ENCODE measurements at places on chromosomes 16 and 17. TPM values are rescaled to one million over a fixed set of nuclear protein-coding genes. Genes with fewer than 3 reads are reported as not detected.

DNA sequence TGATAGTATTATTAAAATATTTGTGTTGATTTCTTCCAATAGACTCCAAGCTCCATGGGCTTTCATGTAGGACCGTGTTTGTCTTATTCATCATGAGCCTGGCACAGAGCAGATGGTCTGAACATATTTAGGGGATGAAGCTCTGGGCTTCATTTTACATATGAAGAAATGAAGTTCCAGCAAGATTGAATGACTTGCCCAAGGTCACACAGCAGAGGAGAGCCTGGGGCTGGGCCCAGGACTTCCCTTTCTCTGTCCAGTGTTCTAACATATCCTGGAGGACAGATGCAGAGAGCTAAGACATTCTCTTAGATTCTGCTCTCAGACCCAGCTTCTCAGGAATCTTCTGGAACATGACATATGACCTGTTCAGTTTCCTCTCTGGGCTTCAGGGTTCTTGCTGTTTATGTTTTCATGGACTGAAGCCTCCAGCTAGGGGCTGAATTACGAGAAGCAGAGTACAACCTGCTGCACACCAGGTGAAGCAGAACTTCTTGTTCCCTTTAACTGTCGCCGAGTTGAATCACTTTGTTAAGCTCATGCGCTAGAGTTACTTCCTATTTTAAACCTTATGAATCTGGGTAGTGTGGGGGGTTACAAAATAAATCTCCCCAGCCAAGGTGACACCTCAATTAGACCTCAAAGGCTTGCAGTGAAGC is 53.6 kb downstream of the GPRC5B start:
- DNase-seq, result peak; percentile 18

DNA sequence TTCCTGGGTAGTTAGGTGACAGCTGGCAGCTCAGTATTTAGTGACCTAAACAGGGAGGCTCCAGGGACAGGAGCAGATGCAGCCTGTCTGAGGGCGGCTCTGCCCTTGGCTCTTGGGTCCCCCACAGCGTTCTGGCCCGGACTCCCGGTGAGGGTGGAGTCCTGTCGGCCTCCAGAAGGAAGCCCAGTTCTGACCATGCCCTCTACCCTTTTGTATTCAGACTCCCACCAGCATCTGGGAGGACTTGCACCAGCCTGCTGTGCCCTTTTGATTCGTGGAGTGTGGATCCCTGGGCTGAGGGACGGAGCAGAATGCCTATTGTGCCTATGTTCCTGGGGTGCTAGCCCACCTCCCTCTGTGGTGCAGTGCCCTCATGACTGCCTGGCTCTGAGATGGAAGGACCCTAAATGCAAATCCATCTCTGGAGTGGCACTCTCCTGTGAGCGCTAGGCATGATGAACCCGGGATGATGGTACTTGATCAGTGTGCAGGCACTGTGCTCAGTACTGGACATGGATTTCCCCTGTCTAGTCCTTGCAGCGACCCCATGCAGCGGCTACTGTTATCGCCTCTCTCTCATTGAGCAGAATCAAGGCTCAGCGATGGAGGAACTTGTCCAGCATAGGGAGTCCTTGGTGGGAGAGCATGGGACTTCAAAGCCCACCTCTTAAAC is 123.1 kb downstream of the SNX29 start:
- no peak for DNase-seq

DNA sequence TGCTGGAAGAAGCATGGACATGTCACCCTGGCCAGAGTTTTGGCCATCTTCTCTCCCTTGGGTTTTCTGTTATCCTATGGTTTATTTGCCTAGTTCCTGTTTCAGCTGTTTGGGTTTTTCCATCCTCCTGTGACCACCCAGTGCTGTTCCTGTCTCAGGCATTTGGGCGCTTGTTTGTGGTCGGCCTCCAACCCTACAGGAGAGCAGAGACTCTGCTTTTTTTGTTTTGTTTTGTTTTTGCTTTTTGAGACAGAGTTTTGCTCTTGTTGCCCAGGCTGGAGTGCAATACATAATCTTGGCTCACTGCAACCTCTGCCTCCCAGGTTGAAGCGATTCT is 3.3 kb upstream of the ZC3H7A start:
- peak; percentile 32 for DNase-seq

GRCh38 chr17:82531431-82531881 is 11.9 kb downstream of the FOXK2 start:
- no peak for DNase-seq

DNA sequence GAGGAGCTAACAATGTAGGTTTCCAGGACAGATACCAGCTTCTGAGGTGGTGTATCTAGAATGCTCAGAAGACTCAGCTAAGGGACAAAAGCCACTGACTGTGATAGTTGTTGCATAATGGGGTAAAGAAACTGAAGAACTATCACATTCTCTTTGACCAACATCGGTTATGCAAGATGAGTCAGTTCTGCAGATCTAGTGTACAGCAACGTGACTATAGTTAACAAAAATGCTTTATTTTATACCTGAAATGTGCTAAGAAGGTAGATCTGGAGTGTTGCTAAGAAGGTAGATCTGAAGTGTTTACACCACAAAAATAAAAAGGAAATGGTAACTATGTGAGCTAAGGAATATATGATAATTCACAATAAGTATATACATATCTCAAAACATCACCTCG is 2.5 kb downstream of the KRTAP9-6 start:
- DNase-seq, result no peak

DNA sequence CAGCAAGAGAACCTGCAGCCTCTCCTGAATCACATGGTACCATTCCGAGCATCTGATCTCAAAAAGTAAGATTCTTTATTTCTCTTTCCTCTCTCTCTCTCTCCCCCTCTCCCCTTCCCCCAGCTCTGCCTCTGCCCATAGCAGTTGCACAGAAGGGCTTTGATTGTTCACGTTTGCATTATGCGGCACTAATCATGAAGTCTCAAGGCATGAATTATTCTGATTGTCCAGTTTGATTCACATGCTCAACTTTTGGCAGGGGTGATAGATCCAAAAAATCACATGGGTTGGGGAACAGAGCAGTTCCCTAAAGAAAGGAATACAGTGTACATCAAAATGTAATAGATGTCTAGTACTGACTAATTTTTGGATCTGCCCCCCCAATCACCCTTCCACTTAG is 380.0 kb upstream of the SOX9 start:
- DNase-seq, result no peak

- peak; percentile 63 for DNase-seq
Measured at GRCh38 chr17:39813631-39814030, 50.5 kb downstream of the IKZF3 start.

- no peak for DNase-seq
Measured at GRCh38 chr17:80122026-80122575, 20.7 kb downstream of the GAA start.

DNA sequence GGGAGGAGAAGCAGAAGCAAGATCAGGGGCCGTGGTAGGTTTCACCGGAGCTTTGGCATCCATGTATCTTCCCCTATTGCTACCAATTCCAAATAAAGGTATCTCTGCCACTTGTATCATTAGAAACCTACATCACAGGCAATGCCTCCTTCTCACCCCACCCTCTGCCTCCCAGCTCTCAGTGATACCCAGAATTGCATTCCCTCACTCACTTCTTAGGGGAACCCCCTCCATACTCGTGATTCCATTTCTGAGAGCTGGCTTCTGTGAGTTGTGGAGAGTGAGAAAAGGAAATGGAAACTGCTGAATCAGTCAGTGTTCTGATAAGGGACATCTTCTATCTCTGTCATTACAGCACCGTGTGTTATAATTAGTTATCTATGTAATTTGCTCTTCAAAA is 2.3 kb upstream of the CCL3 start:
- no peak for DNase-seq

DNA sequence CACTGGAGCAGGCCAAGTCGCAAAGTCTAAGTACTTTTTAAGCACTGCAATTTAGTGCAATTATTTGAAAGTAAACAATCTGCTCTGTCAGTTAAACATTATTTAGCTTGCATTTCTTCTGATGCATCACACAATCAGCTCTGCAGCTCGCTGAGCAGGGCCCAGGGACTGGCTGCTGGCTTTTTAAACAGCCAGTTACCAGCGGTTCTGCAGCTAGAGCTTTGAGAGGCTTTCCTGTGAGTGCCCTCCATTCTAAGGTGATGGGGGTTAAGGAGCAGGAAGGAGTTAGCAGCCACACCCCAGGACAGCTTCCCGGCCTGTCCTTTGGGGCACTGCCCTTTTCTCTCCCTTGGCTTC is 154.3 kb downstream of the SALL1 start:
- DNase-seq, result no peak

Gene SCO1
- 16.7 TPM for total RNA-seq

Gene UNK
- total RNA-seq, result 34.7 TPM

Gene MARVELD3
- under 0.01 TPM for total RNA-seq

Gene FBXO39
- 0.81 TPM for total RNA-seq

All from hematopoietic multipotent progenitor cell (in vitro differentiated cells).